Activated naive CD4-positive, alpha-beta T cell (primary cell): ENCODE measurements at places on chromosomes 3 and 15.

GRCh38 chr15:35496585-35496984 lies 49.4 kb downstream of the DPH6 start:
- DNase-seq = no peak

- DNase-seq = no peak
Observed at GRCh38 chr3:52384019-52384761, 60.7 kb downstream of the SEMA3G start.

GRCh38 chr3:127710155-127710941 lies 37.6 kb downstream of the ABTB1 start:
- DNase-seq = no peak

- no peak for DNase-seq
Observed at GRCh38 chr3:197718891-197719290, 17.8 kb downstream of the RUBCN start.

- no peak for DNase-seq
Observed at GRCh38 chr3:186308549-186308948, 53.5 kb downstream of the DGKG start.

GRCh38 chr3:192481638-192482037 lies 245.7 kb downstream of the FGF12 start:
- DNase-seq = no peak

- no peak for DNase-seq
Observed at GRCh38 chr15:99135194-99135593, 30.3 kb downstream of the SYNM start.

DNA sequence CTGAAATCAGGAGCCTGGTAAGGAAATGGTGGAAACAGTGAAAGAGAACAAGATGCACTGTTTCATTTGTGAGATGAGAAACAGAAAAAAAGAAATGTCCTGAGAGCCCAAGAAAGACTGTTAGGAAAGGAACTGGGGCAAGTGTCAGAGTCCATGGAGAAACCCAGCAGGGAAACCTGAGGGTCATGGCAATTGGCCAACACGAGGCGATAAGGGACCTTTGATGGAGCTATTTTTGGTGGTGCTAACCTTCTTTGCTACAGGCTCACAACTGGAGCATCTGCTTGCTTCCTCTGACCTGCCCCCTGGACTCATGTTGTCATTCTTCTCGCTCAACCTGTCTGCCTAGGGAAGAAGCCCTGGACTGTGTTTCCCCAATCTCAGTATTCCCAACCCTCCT lies 4.2 kb upstream of the TMEM41A start:
- no peak for DNase-seq

GRCh38 chr3:24300949-24301348 lies 193.7 kb downstream of the THRB start:
- no peak for DNase-seq

DNA sequence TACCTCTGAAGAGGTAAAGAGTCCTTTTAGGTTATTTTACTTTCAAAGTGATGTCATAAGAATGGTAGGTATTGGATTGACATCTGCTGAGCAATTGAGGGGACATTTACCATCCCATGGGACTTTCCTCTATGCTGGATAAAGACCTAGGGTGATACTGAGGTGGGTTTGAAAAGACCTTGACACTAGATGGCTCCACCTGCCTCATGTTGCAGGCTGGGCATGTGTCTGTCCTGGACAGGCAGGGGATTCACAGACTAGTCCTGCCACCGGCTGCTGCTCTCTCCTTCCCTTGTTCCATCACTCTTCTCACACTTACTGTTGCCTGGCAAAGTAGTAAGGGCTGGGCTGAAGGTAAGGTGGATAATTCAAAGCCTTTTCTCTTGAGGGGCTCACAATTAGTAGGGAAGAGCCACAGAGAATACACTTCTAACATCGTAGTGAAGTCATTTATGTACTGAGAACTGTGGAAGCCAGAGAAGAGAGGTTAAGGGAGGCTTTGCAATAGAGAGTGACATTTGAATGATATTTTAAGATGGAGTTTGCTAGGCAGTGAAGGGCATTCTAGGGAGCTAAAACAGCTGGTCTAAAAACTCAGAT lies 27.7 kb downstream of the TRAK1 start:
- no peak for DNase-seq

- DNase-seq = no peak
Observed at GRCh38 chr3:9386501-9387321, 10.7 kb upstream of the SETD5 start.

DNA sequence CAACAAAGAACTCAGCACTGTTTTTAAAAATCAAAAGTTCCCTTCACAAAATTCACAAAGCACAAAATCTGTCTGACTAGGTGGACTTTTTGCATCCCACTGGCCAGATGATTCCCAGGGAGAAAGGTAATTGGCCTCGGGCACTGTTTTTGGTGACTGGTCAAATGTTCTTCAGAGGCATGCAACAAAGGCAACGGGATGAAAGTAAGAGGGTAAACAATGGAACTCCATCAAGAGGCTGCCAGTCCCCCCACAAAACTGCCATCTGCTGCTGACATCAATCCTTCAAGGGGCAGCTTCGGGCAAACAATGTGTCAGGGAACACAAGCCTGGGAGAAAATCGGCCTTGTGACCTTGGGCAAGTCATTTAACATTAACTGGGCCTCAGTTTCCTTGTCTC lies 3.3 kb downstream of the SRGAP3 start:
- DNase-seq = no peak

DNA sequence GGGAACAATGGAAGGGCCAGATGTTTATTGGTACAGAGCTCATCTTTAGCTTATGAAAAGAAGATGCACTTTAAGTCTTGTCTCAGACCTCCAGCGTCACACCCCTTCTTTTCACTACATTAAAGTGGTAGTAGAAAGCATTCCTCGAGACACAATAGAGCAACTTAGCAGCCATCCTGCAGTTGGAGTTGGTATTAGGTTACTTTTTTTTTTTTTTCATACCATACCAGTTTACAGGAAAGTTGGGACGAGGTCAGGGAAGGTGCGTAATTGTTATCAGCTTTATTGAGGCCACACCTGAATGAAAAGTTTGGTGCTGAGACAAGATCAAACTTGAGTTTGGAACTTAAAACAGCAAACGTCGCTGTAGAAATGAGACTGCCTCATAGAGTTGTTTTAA lies 203.8 kb downstream of the SOX2 start:
- DNase-seq = no peak

DNA sequence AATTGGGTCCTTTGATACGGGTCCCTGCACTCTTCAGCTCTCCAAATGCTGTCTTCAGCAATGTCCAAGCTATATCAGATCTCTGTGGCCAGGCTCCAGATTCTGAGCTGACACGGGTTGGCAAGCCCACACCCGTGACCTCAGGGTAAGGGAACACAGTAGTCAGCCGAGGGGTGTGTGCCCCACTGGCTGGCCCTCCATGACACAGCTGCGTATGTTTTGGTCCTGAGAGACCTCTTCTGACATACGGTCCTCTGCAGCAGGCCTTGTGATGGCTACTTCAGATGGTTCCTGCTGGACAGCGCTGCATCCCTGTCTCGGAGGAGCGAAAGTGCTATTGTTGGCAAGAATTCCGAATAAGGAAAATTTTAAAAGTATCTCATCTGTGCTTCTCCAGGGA lies 85.2 kb upstream of the ADAMTS17 start:
- no peak for DNase-seq

GRCh38 chr3:113802795-113803455 lies 35.7 kb upstream of the GRAMD1C start:
- DNase-seq = no peak

GRCh38 chr3:128343287-128344051 lies 123.2 kb downstream of the DNAJB8 start:
- DNase-seq = no peak

DNA sequence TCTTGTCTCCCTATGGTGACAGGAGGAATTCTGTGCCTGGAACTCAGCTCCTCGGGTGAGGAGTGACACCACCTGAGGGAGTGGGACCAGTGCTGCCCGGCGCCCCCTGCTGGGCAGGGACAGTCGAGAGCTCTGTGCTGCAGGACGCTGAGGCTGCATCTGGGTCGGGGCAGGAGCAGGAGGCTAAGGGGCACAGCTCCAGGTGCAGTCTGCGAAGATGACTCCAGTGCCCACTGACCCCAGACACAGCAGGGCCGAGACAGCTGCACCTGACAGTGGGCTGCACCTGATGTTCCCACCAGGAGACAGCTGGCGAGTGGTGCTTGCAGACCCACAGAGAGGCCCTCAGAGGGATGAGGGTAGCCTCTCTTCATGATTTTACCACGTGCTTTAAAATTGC lies 152.9 kb downstream of the ATP10A start:
- peak; percentile 34 for DNase-seq

GRCh38 chr15:48680841-48681240 lies 35.3 kb upstream of the FBN1 start:
- DNase-seq = no peak

DNA sequence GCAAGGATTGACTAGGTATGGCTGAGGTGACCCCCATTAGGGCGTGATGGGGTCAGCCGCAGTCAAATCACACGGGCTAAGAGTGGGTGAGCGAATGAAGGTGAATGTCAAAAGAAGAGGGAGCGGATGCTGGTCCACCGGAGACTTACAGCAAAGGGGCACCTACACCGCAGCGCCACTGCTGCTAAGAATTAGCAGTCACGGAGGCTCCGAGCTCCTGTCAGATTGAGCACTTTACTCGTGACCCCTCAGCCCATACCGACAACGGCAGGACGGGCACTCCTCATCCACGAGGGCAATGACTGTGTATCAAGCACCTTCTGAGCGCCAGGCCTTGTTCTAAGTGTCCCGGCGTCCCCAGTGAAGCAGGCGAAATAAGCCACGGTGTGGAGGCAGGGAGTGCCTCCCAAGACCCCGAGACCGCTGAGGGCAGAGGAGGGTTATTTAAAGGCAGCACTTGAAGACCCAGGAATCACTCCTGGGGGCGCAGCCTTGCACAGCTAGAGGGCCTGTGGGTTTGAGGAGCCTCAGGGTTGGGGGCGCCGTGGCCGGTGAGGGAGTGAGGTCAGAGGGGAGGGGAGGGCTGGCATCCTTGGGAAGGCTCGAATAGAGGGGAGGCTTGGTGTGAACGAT lies 61.6 kb upstream of the GATA2 start:
- no peak for DNase-seq

DNA sequence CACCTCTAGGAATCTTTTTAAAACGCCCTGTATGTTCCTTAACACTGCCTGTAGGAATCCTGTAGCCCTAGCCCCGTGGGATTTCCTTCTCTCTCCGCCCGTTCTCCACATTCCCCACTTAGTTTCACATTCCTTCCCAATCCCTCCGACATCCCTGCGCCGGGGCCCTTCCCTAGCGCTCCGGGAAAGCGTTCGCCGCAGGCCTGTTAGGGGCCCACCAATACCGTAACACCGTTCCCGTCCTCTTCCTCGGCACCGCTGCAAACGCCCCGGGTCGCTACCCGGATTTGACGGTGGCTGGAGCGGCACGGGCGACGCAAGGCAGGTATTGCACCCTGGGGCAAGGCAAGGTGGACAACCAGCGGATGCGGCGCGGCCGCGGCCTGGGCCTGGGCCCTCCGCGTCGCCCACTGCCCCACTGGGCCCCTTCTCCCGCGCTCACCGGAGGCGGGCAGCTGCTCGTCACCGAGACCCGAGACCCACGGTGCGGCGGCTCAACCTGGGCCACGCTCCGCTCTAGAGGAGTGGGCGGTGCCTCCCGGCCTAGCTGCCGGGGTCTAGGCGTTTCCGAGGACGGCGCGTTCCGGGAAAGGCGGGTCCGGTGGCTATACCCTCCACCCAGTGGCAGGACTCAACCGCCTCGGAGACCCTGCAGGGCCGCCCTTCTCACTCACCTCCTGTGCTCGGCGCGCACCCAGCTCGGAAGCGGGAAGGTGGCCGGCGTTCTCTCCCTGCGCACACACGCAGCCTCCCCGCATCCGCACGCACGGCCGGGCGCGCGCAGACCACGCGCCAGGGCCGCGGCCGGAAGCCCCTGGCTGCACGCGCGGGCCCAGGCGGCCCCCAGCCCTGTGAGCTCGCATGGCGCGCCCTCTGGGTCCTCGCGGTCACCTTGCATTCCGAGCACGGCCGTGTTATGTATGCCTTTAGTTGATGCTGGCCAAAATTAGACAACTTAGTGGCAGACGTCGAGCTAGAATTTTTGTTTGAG lies at the start of gene B3GALNT1:
TSS of gene B3GALNT1 (minus strand) at position 789 of the 991 bp plus-strand sequence. CDS start 18,595 bp downstream, outside the sequence.
- no peak for DNase-seq

DNA sequence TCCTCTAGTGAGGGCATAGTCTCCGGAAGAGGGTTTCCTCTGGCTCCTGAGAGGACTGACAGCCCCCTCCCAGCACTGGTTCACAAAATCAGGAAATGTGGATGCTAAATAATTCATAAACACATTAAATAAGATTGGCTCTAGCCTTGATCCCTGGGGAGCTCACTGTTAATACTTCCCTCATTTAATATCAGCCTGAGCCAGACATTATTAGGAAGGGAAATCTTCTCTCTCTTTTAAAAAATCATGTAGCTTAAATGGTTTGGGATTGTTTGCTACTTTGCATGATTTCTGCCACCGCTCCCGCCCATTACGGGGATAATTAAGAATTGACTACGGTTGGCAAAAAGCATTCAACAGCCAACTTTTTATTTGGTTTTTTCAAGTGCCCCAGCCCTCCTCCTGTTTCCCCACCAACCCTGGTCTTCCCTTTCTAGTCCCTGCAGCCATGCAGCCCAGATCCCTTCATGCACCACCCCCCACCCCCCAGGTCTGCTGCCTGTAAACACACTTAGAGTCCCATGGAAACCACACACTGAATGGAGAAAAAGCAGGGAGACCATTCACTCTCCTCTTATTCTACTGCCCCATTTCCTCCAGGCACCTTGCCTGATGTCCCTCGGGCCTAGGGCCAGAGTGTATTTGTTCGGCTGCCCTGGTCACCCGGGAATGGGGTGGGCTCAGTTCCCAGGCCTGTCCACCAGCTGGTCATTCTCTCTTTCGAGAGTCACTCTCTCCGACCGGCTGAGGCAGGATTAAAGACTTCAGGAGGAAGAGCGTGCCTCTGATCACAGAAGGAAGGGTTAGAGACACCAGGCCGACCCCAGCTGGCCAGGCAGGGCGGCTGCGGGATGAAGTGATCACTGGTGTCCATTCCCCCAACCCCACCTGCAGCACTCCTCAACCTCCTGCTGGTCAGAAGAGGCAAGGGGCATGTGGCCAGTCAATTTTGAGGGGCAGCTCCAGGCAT lies 45.1 kb downstream of the SEMA5B start:
- DNase-seq = no peak

DNA sequence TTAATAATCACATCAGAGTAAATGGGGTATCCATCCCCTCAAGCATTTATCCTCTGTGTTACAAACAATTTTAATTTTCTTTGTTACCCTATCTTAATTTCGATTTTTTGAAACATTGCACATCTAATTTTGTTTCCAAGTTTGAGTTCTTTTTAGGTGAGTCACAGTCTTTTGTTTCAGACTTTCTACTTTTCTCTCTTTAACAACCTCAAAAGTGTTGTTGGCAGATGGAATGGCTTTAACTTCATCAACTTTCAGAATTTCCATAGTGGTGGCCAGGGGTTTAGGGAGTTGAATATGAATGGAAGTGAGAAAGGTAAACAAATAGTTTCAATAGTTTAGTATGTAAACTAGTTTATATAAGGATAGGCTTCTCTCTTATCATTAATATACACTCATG lies 223.0 kb upstream of the MLF1 start:
- no peak for DNase-seq

- DNase-seq = no peak
Observed at GRCh38 chr3:114427285-114428043, 133.6 kb downstream of the TIGIT start.

GRCh38 chr15:88232771-88233201 lies 23.8 kb downstream of the NTRK3 start:
- DNase-seq = no peak

- DNase-seq = no peak
Observed at GRCh38 chr15:99439524-99439835, 126.3 kb upstream of the MEF2A start.

- DNase-seq = no peak
Observed at GRCh38 chr3:55863028-55863427, 375.9 kb upstream of the WNT5A start.

GRCh38 chr3:161274691-161275298 lies 53.7 kb downstream of the NMD3 start:
- DNase-seq = no peak

GRCh38 chr3:11481556-11481955 lies 162.2 kb downstream of the VGLL4 start:
- DNase-seq = no peak
